ENCODE measurements at places on chromosomes 1 and 21.

- no peak for DNase-seq
Observed at GRCh38 chr1:27383661-27384060, 528 bp upstream of the CD164L2 start.

- no peak for DNase-seq
Observed at GRCh38 chr21:34009193-34009592, 64.2 kb upstream of the MRPS6 start.

DNA sequence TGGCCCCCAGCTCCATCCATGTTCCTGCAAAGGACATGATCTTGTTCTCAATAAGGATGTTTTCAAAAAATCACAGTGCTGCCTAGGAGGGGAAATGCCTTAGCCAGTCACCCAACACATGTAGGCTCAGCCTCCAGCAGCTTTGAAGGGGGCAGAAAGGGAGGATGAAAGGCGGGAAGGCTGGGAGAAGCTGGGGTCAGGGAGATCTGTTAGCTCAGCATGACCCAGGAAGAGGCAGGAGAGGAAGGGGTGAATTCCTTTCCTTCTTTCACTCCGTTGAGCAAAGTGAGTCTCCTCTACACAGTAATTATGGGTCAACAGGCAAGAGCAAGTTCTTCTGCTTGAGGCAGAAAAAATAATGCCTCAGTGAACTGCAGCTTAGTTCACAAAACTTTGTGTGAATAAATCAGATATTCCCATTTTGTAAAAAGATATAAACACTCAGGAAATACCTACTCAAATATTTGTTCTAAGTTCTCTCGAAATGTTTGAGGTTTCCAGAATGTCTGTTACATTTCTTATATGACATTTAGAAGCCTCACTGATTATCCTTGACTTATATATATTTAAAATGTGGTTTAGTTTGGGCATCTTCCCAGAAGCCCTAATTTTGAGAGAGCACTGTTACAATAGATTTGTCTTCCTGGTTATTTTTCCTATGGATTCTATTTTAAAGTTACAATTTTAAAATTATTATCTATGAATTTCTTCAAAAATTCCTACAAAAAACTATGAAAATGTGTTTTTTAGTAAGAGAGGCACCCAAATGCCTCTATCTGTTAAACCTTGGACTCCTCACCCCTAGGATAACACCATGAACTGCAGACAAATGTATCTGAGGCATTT is 116.8 kb downstream of the KCNJ6 start:
- no peak for DNase-seq

DNA sequence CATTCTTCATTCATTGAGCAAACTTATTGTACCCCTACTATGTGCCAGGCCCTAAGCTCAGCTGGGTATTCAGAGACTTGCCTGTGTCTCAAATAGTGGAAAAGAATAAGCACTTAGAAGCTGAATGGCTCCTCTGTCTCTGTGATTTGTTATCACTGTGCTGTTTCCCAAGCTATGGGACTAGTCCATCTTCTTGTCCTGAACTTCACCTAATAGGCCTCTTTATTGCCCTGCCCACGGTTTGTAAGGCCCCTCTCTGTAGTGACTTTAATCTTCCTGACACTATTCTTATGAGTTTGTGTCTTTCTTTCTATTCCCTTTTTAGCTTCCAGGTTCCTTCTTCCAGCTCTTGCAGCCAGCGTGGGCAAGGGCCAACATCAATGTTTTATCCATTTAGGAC is 85.4 kb upstream of the LPGAT1 start:
- no peak for DNase-seq

DNA sequence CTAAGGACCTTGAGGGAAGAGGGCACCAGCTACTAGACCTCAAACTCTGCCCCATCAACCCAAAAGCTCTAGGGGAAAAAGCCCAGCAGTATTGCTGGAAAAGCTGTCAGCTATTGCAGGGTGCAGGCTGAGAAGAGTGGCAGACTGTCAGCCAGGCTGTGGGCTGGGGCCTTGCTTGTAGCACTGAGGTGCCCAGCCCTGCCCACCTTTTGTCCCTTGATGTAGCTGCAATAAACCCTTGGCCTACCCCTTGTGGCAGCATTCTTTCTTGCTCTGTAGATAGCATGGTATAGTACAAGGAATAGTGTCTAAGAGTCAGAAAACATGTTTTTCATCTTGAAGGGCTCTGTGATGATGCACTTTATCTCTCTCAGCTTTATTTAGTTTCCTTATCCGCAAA is 39.4 kb downstream of the CDC14A start:
- DNase-seq: no peak

DNA sequence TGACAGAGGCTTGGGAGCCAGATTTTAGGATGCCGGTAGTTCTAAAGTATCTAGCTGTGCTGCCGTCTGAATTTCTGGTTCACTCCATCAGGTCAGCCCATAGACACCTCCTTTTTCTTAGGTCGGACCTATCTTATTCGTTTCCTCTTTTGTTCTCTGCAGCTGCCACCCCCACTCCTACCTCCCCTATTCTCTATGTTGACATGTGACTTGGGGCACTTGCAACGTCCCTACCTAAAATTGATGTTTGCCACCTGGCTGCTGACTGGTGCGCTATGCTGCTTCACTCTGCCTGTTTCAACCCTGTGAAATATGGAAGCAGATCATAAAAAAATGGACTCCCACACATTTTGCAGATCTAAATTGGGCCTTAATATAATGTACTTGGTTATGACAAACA is 55.3 kb downstream of the PBX1 start:
- DNase-seq: no peak

GRCh38 chr1:235108876-235109275 is 19.8 kb downstream of the TOMM20 start:
- DNase-seq: no peak

GRCh38 chr1:46822248-46822826 is 23.5 kb downstream of the CYP4B1 start:
- no peak for DNase-seq

DNA sequence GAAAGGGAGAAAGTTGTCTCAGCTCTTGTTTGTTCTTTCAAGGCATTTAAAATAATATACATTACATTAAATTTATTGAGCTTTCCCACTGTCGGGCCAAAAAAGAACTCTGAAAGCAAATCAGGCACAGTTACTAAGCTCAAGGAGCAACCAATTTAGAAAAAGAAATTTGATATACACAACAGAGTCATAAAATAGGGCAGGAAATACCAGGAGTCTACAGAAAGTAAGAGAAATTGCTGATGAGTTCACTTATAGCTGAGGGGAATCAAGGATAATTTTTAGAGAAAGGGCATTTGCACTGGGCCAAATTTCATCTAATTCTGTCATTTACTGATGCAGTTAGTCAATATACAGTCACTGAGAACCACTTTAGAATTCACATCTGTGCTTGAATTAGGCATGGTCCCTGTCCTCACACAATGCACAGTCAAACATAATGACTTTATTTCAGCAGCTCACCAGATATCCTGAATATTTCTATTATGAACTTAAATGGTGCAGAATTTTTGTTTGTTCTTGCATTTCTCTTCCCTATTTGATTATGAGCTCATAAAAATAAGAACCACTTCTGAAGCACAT is 249.6 kb upstream of the BEND5 start:
- no peak for DNase-seq

DNA sequence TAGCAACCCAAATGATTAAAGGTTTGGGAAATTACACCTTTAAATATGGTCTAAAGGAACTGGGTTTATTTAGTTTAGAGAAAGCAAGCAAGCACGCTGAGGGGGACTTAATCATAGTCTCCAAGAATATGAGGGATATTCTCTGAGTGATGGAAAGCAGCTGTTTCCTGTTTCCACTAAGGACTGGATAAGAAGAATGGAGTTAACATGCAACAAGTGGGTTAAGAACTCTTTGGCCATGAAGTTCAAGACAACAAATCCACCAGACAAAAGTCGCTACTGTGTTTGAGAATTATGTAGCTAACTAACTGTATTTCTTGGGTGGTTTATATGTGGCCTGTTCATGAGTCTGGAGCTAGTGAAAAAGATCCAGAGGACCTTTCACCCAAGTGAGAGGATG is 85.7 kb downstream of the TGFB2 start:
- DNase-seq: no peak

DNA sequence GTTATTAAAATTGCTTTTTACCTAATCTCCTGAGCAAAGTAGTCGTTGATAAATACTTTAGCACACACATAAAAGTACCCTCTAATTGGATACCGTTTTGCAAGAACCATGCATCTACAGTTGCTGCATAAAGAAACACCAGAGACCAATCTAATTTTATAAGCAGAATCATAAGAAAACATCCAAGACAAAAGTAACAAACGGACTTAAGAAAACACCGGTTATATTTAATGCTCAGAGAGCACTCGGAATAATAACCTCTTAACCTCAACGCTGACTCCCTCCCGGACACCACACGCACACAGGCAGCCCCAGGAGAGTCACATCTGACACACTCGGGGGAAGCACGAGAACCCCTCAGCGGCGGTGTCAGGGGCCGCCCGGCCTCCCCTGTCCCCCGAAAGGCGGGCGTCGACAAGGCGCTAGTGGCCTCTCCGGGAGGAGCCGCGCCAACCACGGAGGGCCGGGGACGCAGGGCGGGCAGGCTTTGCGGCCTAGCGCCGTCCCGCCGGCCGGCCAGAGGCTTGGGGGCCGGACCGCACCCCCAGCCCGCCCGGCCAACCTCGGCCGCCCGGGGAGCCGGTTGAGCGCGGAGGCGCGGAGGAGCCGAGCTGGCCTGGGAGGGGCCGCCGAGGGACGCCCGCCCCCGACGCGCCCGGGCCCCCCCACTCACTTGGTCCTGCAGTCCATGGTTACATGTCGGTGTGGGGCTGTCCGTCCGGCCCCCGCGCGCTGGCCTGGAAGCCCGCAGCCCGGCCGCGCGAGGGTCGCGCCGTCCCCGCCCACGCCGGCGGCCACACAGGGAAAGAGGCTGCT is 606 bp downstream of the DENND1B start:
- peak; percentile 77 for DNase-seq

GRCh38 chr1:227731241-227731677 is 3.8 kb downstream of the JMJD4 start:
- no peak for DNase-seq
